ENCODE measurements at places on chromosomes 6 and 20.

DNA sequence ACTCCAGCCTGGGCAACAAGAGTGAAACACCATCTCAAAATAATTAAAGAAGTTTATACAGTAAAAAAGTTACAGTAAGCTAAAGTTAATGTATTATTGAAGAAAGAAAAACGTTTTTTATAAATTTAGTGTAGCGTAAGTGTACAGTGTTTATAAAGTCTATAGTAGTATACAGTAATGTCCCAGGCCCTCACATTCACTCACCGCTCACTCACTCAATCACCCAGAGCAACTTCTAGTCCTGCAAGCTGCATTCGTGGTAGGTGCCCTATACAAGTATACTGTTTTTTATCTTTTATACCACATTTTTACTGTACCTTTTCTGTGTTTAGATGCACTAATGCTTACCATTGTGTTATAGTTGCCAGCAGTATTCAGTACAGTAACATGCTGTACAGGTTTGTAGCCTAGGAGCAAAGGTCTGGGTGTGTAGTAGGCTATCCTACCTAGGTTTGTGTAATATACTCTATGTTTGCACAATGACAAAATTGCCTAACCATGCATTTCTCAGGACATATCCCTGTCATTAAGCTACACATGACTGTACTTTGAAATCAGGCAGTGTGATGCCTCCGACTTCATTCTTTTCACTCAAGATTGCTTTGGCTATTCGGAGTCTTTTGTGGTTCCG is 16.7 kb downstream of the MGME1 start:
- no peak for DNase-seq

- DNase-seq, result peak; percentile 51
Measured at GRCh38 chr6:105941621-105942412, 144.3 kb upstream of the PRDM1 start.

GRCh38 chr6:64714073-64714472 is 993.0 kb downstream of the EYS start:
- DNase-seq, result no peak

DNA sequence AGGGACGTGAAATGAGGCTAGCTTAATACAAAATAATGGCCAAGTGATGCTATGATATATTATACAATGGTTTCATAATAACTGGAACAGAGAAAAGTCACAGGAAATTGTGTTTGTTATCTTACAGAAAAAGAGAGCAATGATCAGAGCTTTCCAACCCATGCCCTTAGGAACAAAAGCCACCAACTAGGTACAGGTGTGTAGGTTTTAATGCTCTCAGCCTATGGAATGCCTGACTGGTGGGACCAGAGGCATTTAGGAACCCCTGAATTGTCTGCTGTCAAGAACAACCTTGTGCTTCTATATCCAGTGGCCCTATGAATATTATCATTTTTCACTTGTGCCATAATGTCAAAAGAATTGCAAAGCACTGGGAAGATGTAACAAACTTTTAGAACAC is 133.0 kb upstream of the RUNX2 start:
- no peak for DNase-seq

DNA sequence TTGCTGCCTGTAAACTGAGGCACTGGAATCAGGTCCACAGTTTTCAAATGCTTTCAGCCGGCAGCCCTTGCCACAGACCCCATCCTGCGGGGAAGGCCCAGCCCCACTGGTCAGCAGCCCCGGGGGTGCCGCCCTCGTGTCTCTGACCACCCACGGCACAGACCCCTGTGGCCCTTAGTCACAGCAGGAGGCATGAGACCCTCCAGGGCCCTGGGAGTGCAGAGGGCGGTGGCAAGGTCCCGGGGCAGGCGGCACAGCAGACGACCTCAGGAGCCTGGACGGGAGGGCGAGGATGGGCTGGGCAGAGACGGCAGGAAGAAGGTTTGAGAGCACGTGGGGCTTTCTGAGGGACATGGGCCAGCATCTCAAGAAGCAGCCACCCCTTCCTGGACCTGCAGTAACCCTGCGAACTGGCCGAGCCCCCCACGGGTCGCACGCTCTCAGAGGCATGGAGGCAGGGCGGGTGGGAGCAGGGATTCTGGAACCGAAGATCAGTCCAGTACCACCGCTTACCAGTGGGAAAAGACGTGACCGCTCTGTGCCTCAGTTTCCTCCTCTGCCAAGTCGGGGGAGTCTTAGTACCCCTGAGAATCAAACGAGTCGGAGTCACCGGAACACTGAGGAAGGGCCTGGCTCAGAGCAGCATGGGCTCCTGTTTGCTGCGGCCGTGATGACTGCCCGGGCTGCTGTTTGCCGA is 140.7 kb downstream of the TAF4 start:
- no peak for DNase-seq

- no peak for DNase-seq
Measured at GRCh38 chr6:116705917-116706316, 24.9 kb downstream of the KPNA5 start.

GRCh38 chr6:138013959-138014358 is 93.3 kb downstream of the PERP start:
- DNase-seq, result no peak

- no peak for DNase-seq
Measured at GRCh38 chr20:42635699-42636411, 553.9 kb downstream of the PTPRT start.

- DNase-seq, result peak; percentile 78
Measured at GRCh38 chr6:158649289-158650143, at the start of gene SYTL3. TSS of gene SYTL3 (plus strand) at chr6:158650054. CDS start at chr6:158663269, 13,215 bp downstream.

DNA sequence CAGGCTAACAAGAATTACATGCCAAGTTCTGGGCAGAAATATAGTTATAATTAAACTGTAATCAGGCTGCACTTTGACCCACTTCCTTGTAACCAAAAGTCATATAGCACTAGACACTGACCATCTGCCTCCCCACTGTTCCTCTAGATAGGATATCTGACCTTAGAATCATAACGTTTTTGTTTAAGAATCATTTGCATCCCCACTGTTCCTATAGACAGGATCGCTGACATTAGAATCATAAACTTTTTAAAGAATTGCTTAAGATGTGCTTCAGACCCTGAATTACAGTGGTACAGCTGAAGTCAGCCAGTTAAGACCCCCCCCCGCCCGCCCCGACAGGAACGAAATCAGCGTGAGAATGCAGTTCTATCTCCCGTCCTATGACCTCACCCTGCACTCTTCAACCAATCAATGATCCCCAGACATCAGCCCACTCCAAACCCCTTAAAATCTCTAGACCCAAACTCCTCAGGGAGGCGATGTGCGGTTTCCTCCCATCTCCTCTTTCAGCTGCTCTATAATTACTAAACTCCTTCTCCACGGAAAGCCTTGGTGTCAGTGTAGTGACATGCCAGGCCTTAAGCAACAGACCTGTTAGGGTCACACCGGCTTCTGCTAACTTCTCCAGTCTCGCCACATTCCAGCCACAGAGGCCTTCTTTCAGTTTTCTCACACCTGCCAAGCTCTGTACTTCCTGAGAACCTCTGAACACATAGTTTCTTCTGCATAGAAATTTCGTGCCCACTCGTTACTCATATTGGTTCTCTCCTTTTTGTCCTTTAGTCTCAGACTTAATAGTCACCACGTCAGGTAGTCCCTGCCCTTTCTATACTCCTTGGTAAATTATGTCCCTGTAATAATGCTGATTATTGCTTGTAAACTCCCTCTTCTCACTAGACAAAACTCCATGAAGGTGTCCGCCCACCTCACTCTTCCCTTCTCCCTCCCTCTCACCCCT is 93.5 kb downstream of the DTNBP1 start:
- no peak for DNase-seq

DNA sequence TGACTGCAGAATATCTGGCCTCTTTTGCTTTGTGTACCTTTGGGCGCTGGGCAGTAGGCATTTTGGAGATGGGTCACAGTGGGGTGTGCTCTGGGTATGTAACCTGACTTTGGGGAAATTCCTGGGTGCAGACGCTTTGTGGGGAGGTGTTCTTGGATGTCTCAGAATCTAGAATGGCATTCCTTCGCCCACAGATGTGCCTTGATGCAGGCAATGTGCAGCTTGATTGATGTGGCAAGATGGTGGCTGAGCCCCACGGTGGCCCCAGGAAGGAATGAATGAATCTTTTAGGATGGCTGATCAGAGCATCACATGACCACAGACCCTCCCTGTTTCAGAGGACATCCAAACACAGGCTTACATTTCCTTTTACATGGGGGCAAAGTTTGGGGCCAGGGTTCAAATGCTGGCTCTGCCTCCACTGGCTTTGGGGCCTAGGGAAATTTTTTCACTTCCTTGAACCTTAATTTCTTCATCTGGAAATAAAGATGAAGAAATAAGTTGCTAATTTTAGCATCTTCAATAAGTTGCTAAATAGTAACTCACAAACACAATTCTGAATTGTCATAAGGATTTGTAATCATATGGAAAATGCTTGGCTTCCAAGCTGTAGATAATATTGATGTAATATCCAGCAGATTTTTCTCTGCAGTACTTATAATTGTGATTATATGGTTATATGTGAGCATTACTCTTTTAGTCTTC is 5.6 kb downstream of the PPP1R16B start:
- DNase-seq, result no peak

- DNase-seq, result no peak
Measured at GRCh38 chr6:1663511-1663910, 53.8 kb downstream of the FOXC1 start.

- no peak for DNase-seq
Measured at GRCh38 chr6:151284548-151285017, 44.8 kb downstream of the AKAP12 start.

DNA sequence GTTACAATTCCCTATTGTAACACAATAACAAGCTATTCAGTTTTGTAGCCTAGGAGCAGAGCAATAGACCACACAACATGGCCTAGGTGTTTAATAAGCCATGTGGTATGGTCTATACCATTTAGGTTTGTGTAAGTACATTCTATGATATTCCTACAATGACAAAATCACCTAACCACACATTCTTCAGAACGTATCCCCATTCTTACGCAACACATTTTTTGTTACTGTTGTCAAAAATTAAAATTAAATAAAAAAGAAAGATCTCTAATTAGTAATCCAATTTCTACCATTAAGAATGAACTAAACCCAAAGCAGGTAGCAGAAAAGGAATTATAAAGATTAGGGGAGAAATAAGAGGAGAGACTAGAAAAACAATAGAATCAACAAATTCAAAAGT is 44.0 kb downstream of the RANBP9 start:
- DNase-seq, result no peak

DNA sequence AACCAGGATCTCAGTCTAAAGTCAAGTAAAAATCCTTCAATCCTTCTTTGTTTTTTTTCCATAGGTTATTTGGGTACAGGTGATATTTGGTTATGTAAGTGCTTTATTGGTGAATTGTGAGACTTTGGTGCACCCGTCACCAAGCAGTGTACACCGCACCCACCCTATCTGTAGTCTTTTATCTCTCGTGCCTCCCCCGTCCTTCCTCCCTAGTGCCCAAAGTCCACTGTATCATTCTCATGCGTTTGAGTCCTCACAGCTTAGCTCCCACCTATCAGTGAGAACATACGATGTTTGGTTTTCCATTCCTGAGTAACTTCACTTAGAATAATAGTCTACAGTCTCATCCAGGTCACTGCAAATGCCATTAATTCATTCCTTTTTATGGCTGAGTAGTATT is 879 bp downstream of the MUC22 start:
- no peak for DNase-seq

GRCh38 chr6:125781314-125781868 is 9.4 kb upstream of the NCOA7 start:
- DNase-seq, result no peak

DNA sequence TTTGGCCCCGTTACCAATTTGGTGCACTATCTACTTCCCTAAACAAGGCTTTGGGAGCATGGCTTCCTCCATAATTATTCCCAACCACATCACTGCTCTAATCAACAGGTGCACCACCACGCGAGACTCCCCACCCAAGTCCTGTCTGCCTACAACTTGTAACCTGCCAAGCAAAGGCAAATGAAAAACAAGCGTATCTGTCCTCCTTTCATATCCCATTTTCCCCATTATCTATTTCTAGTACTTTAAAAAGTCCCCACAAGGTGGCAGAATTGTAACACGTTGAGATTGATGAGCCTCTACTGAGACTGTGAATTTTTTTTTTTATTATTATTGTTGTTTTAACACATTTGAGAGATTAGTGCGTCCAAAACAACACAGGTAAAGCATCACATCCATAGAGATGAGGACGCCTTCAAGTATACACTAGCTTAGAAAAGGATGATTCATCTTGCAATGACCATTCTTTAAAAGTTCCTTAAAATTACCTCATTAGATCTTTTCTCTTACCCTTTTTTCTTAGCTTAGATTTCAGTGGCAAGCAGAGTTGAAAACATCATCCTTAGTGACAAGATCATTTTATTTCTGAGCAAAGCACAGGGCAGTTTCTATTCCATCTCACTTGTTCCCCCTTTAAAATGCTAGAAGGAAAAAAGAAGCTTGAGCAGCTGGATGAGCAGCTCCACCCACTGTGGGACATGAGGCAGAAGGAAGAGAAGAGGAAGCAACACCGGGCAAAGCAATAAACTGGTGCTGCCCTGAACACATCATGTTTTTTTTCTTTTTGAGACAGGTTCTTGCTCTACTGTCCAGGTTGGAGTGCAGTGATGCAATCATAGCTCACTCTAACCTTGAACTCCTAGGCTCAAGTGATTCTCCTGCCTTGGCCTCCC is 210.8 kb downstream of the ARHGAP18 start:
- peak; percentile 68 for DNase-seq

DNA sequence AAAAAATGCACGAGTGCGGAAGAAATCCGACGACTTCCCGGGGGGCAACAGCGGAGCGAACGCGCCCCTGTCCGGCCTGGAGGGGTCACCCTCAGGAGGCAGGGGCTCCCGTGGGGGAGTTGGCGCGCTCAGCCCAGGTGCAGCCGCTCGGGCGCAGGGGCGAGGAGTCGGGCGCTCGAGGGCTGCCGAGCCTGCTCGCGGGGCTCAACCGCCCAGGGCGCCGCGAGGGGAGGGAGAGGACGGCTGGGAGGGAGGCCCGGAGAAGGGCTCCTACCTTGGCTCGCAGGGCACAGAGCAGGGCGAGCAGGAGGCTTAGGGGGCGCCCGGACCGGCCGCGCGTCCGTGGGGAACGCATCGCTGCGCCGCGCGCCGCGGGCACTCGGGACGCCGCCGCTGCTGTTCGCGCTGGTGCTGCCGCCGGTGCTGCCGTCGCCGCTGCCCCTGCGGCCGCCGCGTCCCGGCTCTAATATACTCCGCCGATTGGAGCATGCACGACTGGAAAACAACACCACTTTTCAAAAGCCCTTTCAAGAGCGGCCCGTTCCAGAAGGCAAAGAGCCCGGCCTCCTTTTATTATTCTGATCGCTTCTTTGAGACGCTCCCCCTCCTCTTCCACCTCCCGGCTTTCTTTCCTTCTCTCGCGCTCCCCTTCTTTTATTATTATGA is 490 bp downstream of the JAG1 start:
- DNase-seq, result peak; percentile 46

GRCh38 chr6:3900744-3901336 is 51.7 kb downstream of the FAM50B start:
- no peak for DNase-seq

DNA sequence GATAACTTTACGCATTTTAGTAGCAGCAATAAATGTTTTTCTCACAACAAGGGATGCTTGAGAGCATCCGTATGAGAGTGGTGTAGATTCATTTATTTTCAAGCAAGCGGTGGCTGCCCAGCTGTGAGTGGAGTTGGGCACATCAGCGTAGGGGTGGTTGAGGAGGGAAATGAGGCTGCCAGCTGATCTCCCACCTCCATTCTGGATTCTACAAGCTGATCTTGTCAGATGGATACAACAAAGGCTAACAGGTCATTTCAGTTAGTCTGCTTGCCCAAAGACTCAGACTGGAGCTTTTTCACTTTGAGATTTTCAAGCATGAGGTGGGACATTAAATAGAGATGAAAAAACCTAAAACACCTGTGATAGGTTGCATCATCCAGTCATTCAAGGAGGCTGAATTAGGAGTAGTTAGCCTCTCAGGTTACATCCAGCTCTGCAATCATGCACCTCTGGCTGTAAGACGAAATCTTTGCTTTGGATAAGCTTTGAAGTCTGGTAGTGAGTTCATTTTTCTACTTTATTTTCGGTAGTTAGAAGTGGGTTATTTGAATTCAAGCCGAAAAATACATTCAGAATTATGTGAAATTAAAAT is 1.9 kb upstream of the BACH2 start:
- no peak for DNase-seq

Data from suppressor macrophage treated with lipopolysaccharide for 1 hour (primary cell).